Pulmonary artery endothelial cell (primary cell): ENCODE measurements at places on chromosomes 1 and 21.

DNA sequence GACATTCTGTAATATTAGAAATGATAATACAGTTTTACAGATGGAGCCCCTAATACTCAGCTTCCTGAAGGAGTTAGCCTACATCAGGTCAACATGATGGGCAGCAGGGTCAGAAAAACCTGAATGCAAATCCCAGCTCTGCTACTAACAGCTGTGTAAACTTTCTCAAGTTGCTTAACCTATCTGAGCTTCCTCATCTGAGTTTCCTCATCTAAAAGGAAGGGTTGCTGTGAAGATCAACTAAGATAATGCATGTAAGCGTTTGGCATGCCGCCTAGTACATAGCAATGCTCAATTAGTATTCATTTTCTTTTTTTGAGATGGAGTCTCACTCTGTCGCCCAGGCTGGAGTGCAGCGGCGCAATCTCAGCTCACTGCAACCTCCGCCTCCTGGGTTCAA lies 18.4 kb upstream of the DESI2 start:
- no peak for DNase-seq

- DNase-seq, result no peak
Measured at GRCh38 chr1:182586380-182586779, 2.7 kb downstream of the RNASEL start.

- DNase-seq, result no peak
Measured at GRCh38 chr1:167826127-167826526, 87.8 kb downstream of the ADCY10 start.

- DNase-seq, result no peak
Measured at GRCh38 chr1:228162286-228163006, 3.2 kb upstream of the IBA57 start.

- no peak for DNase-seq
Measured at GRCh38 chr1:77824079-77824478, 44.6 kb downstream of the MIGA1 start.

DNA sequence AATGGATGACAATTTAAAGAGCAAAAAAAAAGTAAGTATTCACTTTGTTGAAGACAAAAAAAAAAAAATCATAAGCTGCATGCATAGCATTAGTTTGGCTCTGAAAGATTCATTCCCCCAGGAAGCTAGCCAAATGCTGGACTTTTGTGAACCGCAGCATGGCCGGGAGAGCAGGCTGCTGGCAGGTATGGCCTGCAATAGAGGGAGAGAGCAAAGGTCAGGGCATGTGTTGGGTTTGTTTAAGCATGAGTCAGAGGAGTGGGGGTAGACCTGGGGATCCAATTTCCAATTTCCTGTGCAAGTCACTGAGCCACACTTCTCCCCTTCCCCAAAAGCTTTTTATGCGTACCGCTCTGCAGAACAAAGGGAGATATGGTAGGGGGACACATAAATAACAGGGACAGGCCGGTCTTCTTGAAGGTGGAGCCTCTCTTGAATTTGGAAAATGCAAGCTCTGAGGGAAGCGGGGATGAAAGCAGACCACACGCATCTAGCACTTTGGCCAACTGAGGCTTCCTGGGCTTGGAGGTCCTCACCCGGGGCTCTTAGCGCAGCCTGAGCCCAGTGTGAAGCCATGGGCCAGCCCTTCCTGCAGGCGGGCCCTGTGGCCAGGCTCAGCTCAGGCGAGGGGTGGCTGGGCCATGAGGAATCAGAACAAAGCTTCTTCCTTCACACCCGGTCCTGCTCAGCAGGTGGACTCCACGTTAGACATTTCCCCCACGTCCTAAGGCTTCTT lies 171.1 kb downstream of the TOMM20 start:
- DNase-seq, result no peak

DNA sequence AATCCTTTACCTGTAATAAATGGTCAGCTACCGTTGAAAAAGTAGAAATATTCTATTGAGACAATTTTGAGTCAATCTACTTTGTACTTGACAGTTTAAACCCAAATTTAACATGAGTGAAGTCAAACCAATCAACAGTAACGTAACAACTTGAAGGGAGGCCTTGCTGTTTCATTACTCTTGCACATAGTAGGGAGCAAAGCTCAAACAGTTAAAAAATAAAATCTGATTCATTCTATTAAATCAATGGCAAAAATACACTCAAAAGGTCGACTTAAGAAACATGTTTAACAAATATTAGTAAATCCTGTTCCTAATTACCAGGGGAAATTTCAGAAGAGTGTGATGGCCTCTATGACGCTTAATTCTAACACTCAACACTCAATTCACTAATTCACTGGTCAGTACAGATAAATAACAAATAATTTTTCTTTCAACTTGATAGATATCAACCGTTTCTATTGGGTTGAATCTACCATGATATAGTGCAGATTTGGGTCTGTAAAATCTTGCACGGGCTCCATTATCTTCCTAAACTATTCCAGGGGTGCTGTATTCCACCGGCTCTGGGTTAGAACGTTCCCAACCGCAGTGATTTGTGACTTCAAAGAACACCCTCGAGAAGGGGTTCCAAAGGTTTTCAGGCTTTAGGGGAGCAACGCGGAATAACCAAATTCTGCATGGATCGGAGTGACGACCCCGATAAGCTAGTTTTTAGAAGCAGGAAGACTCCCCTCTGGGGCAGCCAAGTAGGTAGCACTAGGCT lies 1.4 kb downstream of the TARBP1 start:
- DNase-seq, result no peak

DNA sequence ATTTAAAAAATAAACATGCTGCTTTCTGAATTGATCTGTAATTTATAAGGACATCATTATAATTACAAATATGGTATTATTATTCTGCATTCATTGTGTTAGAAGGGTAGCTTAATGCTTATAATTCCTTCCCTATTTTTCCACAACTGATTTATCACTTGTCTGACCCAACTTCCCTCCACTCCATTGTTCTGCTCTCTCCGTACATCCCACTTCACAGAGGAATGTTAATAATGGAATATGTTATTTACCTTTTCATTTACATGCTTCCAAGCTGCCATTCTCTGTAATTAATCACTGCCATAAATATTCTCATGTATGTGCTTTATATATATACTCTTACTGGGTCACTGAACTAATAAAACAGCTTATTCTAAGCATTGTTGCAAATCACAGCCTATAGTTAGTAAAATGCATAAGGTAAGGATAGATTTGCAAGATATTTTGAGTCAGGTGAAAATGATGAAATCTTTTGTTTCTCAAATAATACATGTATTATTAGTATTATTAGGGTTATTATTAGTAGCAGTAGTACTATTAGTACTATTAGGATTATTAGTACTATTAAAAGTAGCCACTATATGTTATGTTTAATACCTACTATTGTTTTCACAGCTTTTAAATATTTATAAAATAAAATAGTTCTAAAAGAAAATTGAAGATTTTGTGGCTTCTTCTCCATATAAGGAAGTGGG lies 70.6 kb upstream of the NEK7 start:
- DNase-seq, result peak; percentile 29

- no peak for DNase-seq
Measured at GRCh38 chr1:3762151-3762872, 10.1 kb downstream of the CCDC27 start.

GRCh38 chr1:147794570-147794969 lies 34.2 kb upstream of the GJA5 start:
- DNase-seq, result peak; percentile 93

- DNase-seq, result no peak
Measured at GRCh38 chr1:2508751-2509150, 17.6 kb downstream of the PANK4 start.

DNA sequence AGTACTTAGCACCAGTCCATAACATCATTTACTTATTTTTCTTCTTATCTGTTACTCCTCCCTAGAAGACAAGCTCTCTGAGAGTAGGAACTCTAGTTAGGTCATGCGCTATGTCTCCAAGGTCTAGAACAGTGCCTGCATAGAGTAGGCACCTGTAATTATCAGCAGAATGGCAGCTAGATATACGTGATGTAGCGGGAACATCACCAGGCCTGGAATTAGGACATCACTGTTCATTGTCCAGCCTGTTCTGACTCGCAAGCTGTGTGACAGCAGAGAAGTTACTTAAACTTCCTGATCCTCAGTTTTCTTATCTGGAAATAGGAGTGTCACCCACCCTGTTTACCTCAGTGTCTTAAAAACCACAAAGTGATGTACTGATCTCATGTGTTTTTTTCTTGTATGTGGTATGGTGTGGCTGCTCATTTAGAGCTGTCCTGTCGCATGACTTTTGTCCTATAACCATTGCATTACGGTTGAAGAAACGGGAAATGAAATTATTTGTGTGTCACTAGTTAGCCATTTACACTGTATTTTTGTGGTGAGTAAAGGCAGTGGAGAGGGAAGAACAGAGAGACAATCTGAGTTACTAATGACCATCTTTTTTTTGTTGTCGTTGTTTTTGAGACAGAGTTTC lies 37.1 kb upstream of the EXO1 start:
- DNase-seq, result no peak

DNA sequence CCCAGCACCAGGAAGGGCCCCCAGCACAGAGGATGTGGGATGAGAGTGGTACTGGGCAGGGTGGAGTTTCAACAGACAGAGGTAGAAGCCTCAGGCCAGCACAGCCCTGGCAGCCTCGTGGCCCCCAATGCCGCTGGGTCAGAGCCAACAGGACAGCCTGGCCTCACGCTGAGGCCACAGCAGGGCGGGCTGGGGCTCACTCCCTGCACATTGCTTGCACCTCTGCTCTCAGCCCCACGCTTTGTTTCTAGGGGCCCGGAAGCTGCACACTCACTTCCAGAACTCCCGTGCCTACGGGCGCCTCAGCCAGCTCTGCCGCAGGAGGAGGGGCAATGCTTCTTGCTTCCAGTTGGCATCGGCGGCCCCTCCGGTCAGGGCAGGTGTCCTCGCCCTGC lies 72.9 kb downstream of the SIK1 start:
- DNase-seq, result no peak

- DNase-seq, result no peak
Measured at GRCh38 chr1:52906135-52906603, 15.4 kb downstream of the ECHDC2 start.

DNA sequence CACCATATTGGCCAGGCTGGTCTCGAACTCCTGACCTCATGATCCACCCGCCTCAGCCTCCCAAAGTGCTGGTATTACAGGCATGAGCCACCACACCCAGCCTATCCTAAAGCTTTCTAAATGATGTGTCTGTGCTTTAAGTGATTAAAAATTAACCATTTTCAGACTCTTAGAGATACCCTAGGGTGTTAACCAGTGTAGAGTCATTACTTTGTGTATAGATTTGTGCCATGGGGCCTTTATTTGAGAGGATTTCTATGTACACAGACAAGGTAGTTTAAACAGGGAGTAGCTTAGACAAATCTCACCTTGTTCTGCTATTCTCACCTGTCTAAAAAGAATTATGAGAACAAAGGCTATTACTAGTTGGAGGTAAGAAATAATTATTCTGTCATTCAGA lies 12.7 kb upstream of the PLEKHM2 start:
- no peak for DNase-seq

- no peak for DNase-seq
Measured at GRCh38 chr1:213661302-213661701, 326.5 kb upstream of the PROX1 start.

GRCh38 chr1:7389906-7390603 lies 381.0 kb upstream of the VAMP3 start:
- no peak for DNase-seq

GRCh38 chr21:14096172-14096571 lies 114.6 kb downstream of the LIPI start:
- no peak for DNase-seq

DNA sequence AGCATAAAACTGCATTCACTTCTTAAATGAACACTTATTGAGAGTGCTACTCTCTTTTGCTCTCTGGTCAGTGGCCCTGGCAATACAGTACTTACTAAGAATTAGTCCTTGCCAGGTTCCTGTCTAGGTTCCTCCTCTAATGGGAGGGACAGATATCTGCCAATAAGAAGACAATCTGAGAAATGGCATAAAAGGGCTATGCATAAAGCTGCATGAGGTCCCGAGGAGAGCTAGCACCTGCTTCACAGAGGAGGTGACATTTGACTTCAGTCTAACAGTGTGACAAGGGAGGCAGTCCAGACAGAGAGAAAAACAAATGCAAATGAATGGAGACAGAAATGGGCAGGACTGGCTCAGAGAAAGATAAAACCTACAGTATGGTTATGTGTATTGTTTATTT lies 357.1 kb upstream of the SGIP1 start:
- no peak for DNase-seq

GRCh38 chr1:33092438-33092837 lies 11.5 kb downstream of the AZIN2 start:
- no peak for DNase-seq

DNA sequence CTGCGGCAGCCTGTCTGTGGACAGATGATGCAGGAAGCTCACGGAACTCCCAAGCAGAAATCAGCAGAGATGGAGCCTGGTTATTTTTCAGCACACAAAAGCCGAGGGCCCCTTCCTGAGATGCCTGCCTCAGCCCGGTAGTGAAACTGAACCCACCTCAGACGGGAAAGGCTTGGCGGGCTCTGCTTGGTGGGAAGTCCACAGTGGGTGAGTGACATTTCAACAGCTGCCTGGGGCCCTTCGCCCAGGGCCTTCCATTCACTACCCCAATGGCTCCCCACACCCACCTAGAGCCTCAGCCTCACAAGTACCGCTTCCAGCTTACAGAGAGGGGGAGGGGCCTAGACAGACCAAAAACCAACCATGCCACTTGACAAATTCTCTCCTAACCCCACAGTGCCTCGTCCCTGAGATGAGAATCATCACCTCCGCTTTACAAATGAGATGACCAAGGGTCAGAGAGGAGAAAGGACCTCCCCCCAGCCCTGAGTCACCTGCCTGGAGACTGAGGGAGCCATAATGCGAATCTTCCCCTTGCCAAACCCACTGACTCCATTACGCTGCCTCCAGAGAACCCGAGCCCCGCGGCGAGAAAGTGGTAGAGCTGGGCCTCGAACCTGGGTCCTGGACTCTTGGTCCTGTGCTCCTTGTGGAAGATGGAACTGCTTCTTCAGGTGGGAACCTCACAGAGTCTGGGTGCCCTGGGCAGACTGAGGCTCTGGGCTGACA lies 3.4 kb upstream of the ECE1 start:
- DNase-seq, result no peak

DNA sequence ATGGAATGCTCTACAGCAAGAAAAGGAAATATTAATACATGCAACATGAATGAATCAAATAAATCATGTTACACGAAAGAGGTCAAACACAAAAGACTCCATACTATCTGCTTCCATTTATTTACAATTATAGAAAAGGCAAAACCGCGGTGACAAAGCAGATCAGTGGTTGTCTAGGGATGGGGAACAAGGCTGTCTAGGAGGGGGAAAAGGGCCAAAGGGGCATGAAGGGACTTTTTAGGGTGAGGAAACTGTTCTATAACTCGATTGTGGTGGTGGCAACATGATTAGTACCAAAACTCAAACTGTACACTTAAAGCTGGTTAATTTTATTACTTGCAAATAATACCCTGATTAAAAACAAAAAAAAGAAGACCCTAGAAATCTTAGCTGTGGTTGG lies 20.6 kb downstream of the CAPZB start:
- no peak for DNase-seq

DNA sequence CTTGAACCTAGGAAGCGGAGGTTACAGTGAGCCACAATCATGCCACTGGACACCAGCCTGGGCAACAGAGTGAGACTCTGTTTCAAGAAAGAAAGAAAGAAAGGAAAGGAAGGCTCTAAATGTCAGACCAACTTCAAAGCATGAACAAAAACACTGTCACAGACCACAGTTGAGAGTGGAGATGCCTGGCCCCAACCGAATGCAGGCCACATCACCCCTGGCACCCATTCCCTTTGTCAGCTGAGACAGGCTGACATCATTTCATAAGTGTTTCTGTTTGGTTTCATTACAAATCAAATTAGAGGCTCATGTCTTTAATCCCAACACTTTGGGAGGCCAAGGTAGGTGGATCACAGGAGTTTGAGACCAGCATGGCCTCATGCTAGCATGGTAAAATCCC lies 28.6 kb upstream of the NADK start:
- no peak for DNase-seq

- DNase-seq, result no peak
Measured at GRCh38 chr1:242525360-242525722, 844 bp upstream of the PLD5 start.
